ENCODE measurements at places on chromosomes 2 and 18.

DNA sequence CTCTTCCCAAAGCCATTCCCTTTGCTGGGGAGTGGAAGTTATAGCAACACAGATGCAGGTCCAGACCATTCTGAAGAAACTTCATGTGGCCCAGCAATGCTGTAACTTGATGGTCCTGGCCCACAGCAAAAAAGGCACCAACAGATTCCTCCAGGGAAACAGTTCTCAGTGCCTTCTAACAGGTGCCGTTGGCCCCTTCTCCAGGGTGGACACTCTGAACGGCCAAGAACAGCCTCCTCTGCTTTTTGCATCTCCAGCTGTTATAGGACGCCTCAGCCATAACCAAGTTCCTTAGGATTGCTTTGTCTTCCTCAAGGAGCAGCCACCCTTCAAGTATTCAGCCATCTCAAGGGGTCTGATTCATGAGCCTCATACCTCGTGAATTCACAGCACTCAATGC, 38.0 kb downstream of the MARCO start:
- no peak for DNase-seq

GRCh38 chr2:70173520-70173919, 17.3 kb downstream of the C2orf42 start:
- DNase-seq: no peak

- DNase-seq: no peak
Observed at GRCh38 chr2:50694798-50695197, 337.1 kb downstream of the NRXN1 start.

- no peak for DNase-seq
Observed at GRCh38 chr2:222733846-222734702, 62.6 kb downstream of the MOGAT1 start.

- DNase-seq: peak; percentile 81
Observed at GRCh38 chr2:217806482-217806765, 196.4 kb downstream of the TNS1 start.

DNA sequence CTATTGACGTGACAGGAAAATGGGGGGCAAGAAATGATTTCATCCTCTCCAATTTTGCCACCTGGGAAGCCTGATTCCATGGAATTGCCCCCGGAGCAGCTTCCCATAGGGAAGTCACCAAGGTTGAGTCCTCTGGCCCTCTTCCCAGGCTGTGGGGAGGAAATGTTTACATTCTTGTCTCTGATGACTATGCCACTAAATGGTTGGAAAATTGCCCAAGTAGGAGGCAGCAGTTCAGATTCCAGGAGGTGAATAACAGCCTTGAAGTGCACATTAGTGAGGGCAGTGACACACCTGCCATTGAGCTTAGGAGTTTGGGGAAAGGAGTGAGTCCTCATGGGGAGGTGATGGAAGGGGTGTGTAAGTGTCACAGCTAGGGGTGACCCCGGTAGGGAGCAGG, 449.2 kb upstream of the DCC start:
- DNase-seq: no peak

- DNase-seq: no peak
Observed at GRCh38 chr18:51753365-51754057, 556.0 kb upstream of the MEX3C start.

DNA sequence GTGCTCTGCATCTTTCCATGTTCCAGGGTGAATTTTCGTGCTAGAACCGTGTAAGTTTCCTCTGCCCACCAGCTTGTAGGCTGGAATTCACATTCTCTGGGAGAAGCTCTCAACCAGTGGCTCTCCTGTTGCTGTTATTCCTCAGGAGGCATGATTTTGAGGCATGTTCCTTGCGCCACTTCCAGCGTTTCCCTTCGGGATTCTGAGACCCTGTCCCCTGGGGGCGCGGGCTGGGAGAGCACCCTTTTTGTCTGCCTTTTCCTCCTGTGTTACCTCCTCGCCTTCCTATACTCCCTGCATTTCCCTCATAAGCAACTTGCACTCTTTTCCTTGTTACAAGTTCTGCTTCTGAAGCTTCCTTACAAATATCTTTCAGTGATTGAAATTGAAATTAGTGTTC, 156.4 kb downstream of the PTPRM start:
- no peak for DNase-seq

GRCh38 chr2:96843538-96844268, at the start of gene ANKRD23:
TSS of gene ANKRD23 (minus strand) at chr2:96844021. CDS start at chr2:96843992, 29 bp downstream.
- no peak for DNase-seq

- no peak for DNase-seq
Observed at GRCh38 chr2:143937723-143938350, 582.1 kb downstream of the ZEB2 start.

DNA sequence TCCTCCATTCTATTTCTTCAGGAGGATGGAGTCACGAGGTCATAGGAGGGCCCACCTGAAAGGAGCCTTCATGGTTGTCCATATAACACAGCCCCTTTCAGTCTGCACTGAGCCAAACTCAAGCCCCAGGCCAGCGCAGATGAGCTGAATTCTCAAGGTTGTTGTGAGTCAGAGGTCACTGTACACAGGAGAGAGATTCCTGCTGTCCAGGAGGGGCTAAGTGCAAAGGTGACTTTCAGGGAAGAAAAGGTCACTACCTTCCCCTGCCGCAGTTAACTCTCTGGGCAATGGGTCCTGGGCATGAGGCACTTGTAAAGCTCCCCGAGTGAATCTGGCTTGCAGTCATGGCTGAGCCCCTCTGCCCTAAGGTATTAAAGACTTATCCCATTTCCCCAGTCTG, 150.7 kb downstream of the CTIF start:
- no peak for DNase-seq

DNA sequence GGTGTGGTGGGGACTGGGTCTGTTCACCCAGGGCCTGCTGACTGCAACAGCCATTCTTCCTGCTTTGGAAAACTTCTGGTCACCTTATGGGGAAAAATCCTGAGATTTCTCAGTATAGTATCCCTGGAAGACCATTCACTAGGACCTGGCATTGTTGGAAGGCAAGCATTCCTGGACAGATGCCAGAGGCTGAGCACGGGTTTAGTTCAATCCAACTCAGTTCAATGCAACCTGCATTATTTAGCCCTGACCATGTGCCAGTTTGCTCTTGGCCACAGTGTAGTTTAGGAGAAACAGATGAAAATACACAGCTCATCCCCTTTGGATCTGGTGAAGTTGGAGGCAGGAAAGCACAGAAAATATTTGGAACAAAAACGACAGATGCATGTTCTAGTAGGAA, 95.9 kb downstream of the LPIN1 start:
- no peak for DNase-seq

- no peak for DNase-seq
Observed at GRCh38 chr18:74651327-74652128, 53.9 kb downstream of the ZNF407 start.

DNA sequence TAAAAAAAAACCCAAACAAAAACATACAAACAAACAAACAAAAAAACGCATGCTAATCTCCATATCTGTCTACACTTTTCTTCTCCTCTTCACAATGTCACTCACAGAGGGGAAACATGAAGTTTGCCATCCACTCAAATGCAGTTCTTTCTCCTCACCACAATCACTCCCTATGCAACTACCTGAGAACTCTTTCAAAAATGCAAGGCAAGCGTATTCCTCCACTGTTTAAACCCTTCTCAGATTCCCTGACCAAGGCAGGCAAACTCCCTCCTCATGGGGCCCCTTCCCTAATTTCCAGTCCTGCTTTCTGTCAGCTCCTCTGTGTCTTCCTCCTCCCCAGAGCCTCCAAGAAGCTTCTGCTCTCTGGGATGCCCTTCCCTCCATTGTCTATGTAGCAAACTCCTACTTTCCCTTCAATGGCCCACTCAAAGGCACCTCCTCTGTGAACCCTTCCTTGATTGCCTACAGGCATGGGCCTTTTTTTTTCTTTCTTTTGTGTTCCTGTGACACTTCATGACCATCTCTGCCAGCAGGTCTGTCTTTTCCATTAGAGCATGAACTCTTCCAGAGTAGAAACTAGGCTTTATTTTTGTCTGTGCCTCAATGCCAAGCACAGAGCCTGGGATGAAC, 143.8 kb upstream of the SLC1A4 start:
- DNase-seq: no peak

- DNase-seq: no peak
Observed at GRCh38 chr2:125684932-125685331, 971.0 kb upstream of the GYPC start.

DNA sequence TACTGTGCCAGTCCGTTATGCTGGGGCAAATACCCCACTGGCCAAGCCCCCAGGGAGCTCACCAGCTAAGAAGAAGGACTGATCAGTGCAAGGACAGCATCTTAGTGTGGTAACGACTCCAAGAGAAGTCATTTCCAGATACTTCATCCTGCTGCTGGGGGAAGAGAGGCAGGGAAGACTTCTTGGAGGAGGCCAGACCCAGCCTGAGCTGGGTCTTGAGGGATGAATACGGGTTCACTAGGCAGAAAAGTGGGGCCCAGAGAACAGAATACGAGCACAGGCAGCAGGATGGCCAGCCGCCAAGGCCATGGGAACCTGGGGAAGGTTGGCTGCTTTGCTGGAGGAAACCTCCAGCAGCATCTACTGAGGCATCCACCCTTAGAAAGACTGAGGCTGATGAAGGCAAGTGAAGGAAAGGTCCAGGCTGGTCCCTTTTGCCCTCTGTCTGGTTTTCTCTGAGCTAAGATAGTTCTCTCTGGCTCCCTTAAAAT, 84.1 kb downstream of the GLI2 start:
- DNase-seq: no peak

GRCh38 chr18:79798999-79799370, 1.2 kb downstream of the KCNG2 start:
- DNase-seq: no peak

GRCh38 chr2:83394134-83394904, 1064.8 kb downstream of the SUCLG1 start:
- no peak for DNase-seq

- no peak for DNase-seq
Observed at GRCh38 chr2:137706786-137707613, 257.3 kb upstream of the HNMT start.

DNA sequence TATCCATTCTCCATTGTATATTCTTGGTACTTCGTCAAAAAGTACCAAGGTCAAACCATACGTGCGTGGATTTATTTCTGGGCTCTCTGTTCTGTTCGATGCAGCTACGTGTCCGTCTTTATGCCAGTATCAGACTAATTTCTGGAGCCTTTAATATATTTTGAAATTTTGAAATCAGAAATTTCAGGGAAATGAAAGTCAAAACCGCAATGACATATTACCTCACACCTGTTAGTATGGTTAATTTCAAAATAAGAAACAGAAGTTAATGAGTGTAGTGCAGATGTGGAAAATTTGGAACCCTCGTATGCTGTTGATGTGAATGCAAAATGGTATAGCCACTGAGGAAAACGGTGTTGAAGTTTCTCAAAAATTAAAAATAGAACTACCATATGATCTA, 156.1 kb upstream of the TRIB2 start:
- no peak for DNase-seq

GRCh38 chr2:207107551-207107950, 58.2 kb downstream of the KLF7 start:
- no peak for DNase-seq

GRCh38 chr2:152513681-152514080, 178.7 kb downstream of the FMNL2 start:
- DNase-seq: no peak

- DNase-seq: no peak
Observed at GRCh38 chr2:150494234-150494945, 6.9 kb upstream of the RND3 start.

DNA sequence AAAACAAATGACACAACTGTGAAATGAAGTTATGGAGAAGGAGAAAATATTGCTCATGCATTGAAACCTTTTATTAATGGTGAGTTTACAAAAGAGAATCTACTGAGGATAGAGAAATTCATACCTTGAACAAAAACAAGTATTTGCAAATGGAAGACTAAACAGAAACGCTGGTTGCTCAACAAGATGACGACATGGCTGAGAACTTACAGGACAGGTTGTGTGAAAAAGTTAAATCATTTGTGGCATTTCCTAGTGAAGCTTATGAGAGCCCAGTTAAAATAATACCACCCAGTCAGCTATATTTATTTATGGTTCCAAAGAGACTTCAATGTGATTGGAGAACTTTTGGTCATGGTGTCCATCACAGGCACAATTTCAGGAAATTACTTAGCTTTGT, 148.6 kb upstream of the PKDCC start:
- no peak for DNase-seq

DNA sequence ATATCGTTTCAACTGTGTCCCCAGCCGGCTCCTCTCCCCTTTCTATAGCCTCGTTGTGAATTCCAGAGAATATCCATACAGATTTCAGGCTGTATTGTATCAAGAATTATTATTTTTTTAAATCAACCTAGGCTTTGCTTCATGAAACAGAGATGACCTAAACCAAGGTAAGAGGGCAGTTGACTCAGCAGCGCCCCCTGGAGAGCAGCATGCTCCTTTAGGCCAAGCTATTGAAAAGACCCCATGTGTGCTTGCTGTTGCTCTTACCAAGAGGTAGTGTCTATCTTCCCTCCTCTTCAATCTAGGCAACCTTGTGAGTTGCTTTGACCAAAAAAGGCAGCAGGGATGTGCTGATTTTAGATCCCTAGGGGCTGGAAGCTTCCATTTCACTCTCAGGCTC, 426.7 kb upstream of the SMIM21 start:
- peak; percentile 14 for DNase-seq

GRCh38 chr2:233185963-233186362, 65.5 kb upstream of the ATG16L1 start:
- peak; percentile 62 for DNase-seq

- no peak for DNase-seq
Observed at GRCh38 chr18:28863396-28863795, 686.5 kb upstream of the CDH2 start.

- no peak for DNase-seq
Observed at GRCh38 chr2:202695166-202695565, 60.4 kb downstream of the FAM117B start.

GRCh38 chr2:196335221-196335634, 163.8 kb upstream of the STK17B start:
- DNase-seq: no peak

DNA sequence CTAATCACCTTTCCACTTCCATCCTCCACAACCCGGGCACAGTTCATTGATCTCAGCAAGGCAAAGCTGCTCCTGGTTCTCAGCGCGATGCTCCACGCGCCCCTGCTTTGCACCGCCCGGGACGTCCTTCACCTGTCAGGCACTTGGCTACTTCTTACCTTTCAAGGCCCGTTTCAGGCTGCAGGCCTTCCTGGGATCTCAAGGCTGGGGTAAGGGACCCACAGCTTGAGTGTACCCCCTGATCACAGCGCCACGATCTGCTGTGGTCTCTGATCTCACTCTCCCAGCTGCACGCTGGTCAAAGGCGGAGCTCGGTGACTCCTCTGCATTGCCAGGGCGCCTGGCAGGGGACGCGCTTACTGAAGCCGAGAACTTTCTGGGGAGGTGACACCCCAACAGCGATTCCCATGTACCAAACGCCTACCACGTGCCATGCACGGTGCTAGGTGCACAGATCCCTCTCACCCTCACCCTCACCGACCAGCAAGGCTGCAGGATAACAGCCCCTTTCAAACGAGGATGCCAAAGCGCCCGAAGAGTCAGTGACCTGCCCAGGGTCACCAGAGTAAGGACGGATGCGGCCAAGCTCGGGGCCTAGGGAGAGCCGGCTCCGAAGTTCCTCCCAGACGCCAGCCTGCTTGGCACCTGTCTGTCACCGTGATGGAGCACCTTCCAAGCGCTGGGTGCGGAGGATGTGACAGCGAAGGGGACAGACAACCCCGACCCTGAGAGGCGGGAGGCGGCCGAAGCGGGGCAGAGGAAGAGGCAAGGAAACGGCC, 818 bp downstream of the ITGB1BP1 start:
- peak; percentile 51 for DNase-seq

- no peak for DNase-seq
Observed at GRCh38 chr2:237278568-237278967, 135.4 kb downstream of the COL6A3 start.

Measured in suppressor macrophage (primary cell).